Activated CD8-positive, alpha-beta memory T cell treated with anti-CD3 and anti-CD28 coated beads, Interleukin-2, amount 50 U/mL, for 48 hours (primary cell): ENCODE measurements at places on chromosomes 5 and 9.

- DNase-seq: no peak
Observed at GRCh38 chr9:108430655-108431054, 425.1 kb downstream of the ACTL7B start.

- no peak for DNase-seq
Observed at GRCh38 chr5:142837081-142837725, 67.0 kb downstream of the ARHGAP26 start.

DNA sequence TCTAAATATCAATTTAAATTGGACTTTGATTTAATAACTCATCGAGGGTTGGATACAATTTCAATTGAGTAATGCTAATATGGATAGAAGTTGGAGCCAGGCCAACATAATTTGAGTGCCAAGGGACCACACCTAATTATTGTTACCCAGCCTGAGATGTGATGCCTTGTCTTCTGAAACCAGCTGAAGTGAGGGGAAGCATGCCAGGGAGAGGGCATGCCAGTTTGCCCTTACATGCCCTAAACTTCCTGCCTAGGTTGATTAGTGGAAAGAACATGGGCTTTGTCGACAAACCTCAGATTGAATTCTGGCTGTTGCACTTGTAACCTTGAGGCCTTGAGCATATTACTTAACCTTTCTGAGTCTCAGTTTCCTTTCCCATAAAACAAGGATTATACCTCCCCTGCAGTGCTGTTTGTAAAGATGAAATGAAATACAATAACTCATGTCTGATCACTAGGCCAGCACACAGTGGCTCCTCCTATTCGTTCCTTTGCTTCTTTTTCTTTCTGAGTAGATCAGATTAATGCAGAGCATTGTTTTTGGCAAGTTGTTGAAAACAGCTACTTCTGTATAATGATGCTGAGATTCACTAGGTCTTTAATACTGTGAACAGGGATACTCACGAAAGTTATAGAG lies 412.8 kb downstream of the TLE4 start:
- DNase-seq: no peak

GRCh38 chr9:3912280-3912679 lies 386.5 kb upstream of the RFX3 start:
- no peak for DNase-seq

DNA sequence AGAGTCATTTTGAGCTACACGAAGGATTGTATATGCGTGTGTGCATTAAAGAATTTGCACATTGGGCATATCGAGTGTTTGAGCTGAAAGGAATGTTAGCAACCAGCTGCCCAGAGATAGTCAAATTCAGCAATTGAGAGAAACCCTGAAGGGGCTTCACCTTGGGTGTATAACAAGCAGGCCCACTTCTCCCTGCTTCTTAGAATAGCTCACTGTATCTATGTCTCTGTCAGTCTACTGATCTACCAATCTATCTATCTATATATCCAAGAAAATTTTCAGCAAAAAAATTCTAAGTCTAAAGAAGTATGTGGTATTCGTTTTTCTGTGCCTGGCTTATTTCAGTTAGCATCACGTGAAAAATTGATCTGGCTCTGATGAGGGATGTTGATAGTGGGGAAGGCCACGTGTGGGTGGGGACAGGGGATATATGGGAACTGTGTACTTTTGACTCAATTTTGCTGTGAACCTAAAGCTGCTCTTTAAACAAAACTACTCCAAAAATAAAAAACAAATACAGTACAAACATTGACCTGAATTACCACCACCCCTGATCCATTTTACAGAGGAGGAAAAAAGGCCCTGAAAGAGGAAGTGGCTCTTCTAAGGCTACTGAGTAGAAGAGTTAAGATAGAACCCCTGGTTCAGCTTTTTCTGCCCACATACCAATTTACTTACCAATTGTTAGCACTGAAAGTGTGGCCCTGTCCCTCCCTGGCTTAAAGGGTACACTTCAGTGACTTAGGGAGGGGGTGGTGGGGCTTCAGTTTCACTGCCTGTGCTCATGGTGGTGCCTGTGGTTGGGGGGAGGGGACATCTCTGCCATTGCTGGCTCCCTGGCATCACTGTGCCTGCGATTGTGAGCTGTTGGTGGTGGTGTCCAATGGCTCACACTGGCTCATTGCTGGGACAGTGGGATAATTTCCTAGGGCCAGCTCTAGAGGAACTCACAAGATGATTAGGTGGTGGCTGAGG lies 141.8 kb downstream of the DOCK2 start:
- no peak for DNase-seq

GRCh38 chr9:36939655-36940499 lies 94.2 kb downstream of the PAX5 start:
- no peak for DNase-seq

DNA sequence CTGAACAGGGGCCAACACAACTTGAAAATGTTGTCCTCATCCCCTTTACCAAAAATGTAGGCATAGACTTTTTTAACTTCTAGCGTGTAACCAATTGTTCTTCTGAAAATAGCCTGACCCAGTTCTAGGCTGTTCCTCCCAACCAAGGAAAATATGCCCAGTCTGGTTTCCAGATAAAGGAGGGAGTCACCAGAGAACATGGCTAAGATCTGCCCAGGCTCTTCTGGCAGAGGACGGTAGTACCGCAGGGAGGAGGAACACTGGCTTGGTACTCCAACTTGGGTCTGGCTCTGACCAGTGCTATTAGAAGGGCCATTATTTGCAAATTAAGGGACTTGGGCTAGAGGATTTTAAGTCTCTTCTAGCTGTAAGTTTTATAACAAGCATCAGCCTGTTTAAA lies 63.1 kb downstream of the GRAMD2B start:
- DNase-seq: no peak

DNA sequence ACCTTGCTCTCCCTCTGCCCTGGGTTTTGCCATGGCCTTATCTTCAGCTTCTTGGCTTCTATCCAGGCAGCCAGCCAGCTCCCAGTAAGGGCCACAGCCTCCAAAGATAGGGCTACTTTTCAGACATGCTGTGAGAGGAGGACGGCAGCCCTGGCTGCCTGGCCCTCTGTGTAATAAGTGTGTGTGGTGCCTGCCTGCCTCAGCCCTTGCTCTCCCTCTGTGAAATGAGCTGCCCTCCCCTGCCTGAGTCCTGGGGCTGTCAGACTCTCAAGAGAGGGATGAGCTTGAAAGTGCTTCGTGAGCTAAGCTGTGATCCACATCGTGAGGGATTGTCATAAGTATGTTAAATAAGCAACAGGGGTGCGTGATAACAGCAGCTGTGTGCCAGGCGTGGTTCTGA lies 8.1 kb downstream of the NDST1 start:
- no peak for DNase-seq

GRCh38 chr9:87524061-87524460 lies 26.4 kb downstream of the DAPK1 start:
- no peak for DNase-seq

DNA sequence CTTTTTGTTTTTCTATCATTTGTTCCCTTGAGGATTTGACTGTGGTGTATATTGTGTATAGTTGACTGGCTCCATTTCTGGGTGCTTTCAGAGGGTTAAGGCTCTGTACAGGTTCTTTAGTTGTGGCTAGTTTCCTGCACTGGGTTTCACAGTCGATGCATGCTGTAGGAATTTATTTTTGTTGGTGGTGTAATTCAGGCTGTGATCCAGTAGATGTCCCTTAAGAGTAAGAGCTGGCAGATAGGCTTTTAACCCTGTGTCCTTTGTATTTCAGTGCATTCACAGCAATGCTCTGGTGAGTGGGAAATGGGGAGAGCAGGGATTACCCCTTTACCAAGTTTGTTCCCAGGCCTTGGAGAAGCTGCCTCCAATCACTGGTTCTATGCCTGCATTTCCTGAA lies 112.9 kb downstream of the SPATA31D1 start:
- DNase-seq: no peak

- no peak for DNase-seq
Observed at GRCh38 chr9:131067625-131068024, 28.7 kb upstream of the AIF1L start.

GRCh38 chr5:162128117-162128516 lies 60.5 kb downstream of the GABRG2 start:
- DNase-seq: no peak

DNA sequence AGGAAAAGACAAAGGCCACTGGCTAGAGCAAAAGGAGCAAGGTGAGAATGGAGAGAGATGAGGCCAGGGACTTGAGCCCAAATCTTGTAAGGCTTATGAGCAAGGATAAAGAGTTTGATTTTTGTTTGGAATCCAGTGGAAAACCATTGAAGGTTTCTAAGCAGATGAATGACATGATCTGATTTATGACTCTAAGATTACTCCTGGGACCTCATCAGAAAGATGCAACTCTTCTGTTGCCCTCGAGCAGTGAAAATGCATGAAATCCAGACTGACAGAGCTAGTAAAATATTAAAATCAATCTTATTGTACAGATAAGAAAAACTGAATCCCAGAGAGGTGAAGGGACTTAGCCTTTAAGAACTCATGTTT lies 677 bp downstream of the MFAP3 start:
- DNase-seq: no peak

GRCh38 chr9:128920381-128921058 lies at the start of gene PHYHD1:
TSS of gene PHYHD1 (plus strand) at chr9:128920982. CDS start at chr9:128922324, 1,342 bp downstream.
- DNase-seq: no peak

GRCh38 chr9:33687779-33688178 lies 107.6 kb upstream of the PRSS3 start:
- DNase-seq: no peak

GRCh38 chr9:93828331-93829097 lies 126.6 kb downstream of the BARX1 start:
- DNase-seq: no peak

DNA sequence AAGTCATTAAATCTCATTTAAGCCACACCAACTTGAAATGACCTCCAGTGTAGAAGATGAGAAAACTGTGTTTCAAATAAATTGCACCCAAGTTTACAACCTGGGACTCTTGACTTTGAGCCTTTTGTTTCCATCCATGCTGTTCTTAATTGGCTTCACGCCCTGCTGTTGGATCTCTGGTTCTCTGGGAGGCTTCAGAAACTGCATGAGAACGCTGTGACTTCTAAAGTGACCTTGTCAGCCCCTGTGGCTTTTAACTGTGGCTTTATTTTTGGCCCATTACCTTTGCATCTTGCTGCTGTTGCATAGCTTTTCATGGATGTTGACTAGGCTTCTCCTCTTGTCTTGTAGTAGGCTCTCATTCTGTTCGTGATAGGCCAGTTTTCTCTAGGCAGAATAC lies 29.3 kb downstream of the TNFAIP8 start:
- DNase-seq: no peak

DNA sequence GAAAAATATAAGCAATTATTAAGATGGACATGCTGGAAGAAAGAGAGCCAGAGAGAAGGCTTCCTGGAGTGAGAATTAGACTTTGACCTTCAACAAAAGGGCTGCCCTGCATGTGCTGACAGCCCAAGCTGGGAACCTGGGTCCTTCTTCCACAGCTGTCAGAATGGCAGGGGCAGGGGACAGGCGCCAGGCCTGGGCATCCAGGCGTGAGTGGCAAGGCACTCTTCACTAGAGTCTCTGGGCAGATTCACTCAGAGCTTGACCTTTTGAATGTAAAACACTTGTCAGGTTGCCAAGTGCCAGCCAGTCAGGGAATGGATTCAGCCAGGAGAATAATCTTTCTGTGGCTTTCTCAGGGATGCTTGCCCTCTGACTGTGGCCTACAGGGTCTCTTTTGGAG lies 119.1 kb upstream of the CLINT1 start:
- DNase-seq: no peak

GRCh38 chr5:78108564-78108963 lies 185.9 kb downstream of the AP3B1 start:
- no peak for DNase-seq

DNA sequence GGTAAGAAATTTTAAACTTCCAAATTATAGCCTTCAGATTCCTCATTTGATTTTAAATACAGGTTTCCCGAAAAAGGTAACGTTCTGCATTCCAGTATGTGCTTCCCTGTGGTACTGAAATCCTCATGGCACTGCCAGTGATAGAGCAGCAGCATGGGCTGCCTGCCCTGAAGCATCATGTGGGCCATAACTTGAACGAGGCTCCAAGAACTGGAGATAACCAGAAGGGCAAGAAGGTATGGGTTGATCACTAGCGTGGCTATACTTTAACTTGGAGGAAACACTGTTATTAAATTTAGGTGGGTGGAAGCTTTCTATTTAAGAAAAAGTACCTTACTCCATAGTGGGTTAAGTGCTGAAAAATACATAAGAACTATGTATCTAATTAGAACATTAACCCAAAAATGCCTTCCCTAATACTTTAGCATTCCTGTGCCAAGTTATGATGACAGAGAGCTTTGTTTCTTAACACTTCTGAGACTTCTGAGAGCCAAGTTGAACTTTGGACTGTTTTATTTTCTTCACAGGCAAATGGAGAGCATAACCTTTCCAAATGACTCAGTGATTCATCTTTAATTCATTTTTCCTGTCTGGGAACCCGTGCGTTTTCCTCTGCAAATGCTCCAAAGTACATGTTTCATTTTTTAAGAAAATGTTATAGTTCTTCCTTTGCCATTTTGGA lies 191.5 kb upstream of the GNA14 start:
- no peak for DNase-seq

DNA sequence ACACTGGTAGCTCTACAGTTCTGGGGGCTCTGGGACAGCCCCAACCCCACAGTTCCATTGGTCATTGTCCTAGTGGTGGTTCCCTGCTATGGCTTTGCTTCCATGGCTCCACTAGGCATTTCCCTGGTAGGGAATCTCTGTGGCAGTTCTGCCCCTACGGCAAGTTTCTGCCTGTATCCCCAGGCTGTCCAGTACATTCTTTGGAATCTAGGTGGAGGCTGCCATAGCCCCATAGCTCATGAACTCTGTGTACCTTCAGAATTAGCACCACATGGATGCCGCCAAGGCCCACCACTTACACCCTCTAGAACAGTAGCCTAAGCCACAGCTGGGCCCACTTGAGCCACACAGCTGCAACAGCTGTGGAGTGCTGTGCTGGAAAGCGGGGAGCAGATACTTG lies 3.3 kb upstream of the GOLM1 start:
- no peak for DNase-seq

DNA sequence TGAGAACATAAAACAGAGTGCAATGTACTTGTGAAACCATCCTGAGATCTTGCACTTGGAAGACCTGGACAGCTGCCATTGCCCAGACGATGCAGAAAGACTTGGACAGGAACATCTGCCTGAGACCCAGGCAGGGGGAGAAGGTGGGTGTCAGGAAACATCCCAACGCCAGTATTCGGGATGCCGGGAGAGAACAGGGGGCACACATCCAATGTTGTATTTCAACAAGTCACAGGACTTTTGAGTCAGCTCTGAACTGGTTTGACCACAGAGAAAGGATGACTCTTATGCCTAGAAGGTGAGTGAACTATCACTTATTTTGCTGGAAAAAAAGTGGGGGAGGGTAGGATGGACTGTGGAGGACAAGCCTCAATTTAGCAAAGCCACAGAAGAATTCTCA lies 124.6 kb downstream of the ROR2 start:
- no peak for DNase-seq

GRCh38 chr5:152255411-152255810 lies 149.7 kb downstream of the NMUR2 start:
- no peak for DNase-seq

DNA sequence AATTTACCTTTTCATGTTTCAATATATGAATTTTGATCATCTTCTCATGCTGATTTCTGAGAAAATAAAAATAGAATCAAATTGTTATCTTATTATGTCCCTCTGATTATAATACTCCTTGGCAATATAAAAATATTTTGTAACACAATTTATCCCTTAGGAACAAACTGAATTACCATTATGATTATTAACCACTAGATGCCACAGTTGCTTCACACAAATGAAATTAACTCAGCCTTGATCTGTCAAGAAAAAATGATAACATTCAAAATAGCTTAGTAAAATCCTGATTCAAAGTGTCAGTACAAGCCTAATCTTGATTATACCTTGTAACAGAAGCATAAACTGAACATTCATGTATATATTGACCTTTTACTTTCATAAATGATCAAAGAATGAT lies 4.8 kb upstream of the CHSY3 start:
- DNase-seq: no peak

- DNase-seq: no peak
Observed at GRCh38 chr9:21729648-21730047, 72.8 kb upstream of the MTAP start.
